ENCODE measurements at places on chromosomes 2 and 18.

- no peak for DNase-seq
Measured at GRCh38 chr18:47799376-47799775, 131.1 kb downstream of the SMAD2 start.

DNA sequence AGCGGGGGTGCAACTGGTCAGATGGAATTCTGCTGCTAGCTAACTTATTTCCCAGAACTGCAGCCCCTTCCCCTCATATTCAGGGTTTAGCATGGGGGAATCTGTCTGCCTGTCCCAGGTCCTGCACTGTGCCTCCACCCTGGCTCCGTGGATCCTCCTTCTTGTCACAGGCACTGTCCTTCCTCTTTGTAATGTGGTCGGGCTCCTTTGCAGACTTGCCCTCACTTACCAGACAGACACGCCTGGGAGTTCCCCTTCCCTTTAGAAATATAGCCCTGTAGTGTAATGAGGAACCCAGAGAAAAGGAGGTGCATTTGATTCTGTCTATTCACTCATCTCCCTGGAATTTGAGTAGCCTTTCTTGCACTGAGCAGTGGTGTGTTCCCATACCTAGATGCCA lies 108.7 kb downstream of the TRIM43 start:
- peak; percentile 9 for DNase-seq

GRCh38 chr2:45315861-45316260 lies 295.2 kb downstream of the SRBD1 start:
- DNase-seq: no peak

- DNase-seq: no peak
Measured at GRCh38 chr2:32874931-32875330, 71.8 kb upstream of the LTBP1 start.

DNA sequence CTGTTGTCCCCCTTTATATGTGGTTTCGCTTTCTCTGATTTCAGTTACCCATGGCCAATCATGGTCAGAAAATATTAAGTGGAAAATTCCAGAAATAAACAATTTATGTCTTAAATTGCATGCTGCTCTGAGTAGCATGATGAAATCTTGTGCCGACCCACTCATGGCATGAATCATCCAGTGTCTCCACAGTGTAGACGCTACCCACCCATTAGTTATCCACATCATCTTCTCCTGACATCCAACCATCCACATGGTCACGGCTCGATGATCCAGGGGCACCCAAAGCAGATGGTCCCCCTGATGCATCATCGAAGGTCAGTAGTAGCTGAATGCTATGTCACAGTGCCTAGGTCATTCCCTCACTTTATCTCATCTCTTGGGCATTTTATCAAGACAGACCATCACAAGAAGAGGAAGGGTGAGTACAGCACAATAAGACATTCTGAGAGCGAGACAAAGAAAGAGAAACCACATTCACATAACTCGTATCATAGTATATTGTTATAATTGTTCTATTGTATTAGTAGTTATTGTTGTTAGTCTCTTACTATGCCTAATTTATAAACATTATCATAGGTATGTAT lies 44.1 kb upstream of the ACKR3 start:
- no peak for DNase-seq

DNA sequence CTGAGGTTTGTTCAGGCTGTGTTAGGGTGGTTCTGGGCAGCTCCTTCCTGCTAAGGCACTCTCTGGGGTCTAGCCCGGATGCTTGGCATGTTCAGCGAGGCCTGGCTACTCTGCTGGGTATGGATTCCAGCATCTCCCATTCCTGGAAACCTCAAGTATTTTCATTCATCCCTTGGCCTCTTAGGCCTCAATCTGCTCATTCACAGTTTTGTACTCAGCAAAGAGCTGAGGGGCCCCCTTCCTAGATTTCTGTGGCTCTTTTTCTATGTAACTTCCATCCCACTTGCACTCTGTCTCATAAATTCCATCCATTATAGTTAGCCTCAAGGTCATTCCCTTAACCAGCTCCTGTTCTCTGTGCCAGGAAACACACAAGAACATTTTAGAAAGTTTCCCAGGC lies 798.8 kb upstream of the HS6ST1 start:
- no peak for DNase-seq

DNA sequence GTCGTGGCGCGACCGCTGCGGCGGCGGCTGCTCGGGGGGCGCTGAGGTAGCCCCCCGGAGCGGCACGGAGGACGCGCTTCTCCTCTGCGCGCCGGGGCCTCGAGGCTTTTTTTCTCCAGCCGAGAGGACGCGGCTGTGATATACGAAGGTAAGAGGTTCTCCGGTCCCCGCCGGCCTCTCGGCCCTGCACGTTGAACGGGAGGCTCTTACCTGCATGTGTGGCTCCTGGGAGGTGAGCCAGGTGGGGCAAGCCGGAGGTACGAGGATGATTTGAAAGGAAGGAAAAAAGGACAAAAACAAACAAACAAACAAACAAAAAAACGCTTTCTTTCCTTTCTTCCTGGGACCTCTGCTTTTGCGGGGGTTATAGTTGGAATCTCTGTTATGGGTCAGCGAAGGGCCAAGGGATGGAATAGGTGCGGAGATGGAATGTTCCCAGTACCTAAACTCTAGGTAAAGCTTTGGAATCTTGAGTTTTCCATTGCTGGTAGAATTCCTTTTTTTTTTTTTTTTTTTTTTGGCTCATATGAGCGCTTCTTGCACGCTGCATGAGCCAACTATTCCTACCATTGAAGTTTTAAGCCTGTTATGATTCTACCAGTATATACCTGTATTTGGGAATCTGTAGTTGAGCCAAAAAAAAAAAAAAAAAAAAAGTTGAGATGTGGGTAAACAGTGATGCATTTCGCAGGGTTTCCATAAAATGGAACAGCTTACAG lies 674 bp downstream of the PTPN4 start:
- no peak for DNase-seq

DNA sequence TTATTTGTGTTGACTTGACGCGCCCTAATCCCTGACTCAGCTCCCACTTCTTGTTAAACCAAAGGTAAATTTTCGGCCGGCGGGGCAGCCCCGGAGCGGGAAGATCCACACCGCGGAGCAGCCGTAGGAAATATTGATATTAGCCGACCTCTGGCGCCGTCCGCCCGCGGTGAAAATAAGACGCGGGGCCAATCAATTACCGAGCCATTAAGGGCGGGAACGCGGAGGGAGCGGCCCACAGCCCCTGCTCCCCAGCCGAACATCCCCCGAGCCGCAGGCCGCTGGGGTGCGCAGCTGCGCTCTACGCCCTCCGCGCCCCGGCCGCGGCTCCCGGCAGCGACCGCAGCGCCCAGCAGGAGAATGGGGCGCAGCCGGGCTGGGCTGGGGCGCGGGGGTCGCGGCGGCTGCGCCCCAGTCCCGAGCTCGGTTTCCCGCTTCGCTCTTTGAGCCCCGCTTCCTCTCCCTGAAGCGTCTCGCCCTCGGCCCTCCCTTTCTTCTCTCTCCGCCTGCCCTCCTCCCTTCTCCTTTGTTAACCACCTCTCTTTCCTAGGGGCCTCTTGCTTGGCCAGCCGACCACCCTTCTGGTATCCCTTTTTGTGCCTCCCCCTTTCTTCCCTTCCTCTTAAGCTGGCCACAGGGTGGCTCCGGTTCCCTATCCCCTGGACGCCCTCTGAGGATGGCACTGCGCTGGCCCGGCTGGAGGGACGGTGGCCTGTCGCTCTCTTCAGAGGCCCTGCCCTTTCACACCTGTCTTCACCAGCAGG lies 40.9 kb downstream of the CELF4 start:
- DNase-seq: no peak

- no peak for DNase-seq
Measured at GRCh38 chr18:3411327-3411726, 38.6 kb upstream of the TGIF1 start.

DNA sequence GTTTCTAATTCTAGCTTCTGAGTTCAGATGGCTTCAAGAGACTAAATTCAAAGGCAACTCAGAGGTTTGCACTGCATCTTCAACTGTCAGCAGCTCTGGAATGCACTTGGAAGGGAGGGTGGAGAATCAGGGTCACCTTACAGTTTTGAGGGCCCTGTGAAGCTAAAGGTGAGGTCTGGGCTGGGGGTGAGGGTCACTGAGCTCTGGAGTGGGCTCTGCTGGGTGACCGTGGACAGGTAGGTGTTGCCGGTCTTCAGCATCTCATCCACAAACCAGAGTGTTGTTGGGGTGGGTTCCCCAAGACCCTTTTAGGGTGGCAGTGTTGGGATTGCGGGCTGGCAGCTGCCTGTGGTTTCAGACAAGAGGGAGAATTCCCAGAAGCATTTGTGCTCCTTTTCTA lies 70.1 kb upstream of the CXCR4 start:
- DNase-seq: no peak

DNA sequence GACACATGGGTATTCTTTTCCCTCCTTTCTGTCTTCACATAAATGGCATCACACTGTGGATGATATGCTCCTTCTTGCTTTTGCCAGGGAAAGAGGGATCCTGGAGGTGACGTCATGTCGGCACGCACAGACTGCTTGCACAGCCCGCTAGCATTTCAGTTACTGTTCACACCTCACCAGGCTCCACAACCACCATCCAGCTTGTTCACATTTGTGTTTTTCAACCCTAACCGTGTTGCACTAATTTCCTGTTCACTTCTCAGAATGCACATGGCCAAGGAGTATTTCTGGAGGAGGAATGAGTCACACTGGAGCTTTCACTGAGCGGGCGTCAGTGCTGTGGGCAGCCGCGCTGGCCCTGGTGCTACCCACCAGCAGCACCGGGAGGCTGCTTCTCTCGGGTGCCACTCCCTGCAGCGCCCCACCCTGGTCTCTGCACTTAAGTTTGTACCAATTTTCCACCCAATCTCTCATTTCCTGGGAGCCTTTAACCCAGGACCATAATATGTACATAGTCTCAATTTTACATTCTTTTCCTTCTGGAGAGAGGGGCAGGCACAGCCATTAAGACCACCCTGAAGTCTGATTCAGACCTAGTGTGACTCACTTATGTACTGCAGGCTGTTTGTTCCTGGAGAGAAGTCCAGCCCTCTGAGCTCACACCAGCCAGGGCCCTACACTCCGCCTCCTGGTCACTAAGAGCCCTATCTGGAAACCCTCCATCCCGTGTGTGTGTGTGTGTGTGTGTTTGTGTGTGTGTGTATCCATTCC lies 65.1 kb downstream of the MBP start:
- peak; percentile 8 for DNase-seq

GRCh38 chr2:206415618-206416243 lies 27.6 kb upstream of the ADAM23 start:
- no peak for DNase-seq

- DNase-seq: no peak
Measured at GRCh38 chr2:5926871-5927512, 234.8 kb downstream of the SOX11 start.

DNA sequence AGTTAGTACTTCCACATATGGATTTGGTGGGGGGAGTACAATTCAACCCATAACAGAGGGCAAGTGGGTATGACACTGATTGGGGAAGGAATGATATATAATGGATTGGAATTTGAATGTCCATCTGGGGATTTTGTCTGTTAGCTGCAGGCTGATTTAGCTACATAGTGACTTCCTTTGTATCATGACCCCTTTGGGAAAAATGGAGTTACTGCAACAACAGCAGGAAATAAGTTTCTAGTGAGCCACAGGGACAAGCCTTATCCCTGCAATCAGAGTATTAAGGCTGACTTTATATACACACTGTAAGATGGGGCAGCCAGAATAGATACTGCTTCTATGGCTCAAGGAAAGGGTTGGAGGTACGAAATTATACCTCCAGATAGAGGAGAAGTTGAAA lies 404.4 kb upstream of the MEIS1 start:
- DNase-seq: no peak

- no peak for DNase-seq
Measured at GRCh38 chr2:168136392-168136977, 110.9 kb downstream of the STK39 start.

DNA sequence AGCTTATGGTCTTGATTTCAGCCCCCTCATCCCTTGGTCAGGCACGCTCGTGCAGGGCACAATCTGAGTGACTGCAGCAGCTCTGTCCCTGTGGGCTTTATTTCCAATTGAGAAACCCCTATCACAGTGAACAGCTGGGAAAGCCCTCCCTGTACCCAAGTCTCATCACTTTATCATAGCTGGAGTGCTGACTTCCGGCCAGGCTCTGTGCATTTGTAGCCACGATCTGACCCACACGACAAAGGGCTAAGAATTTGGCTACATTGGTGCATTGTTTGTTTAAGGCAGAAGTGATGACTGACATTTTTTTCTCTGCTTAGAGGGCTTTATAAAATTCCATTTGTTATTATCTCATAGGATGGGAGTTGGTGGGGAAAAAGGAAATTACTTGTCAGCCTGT lies 184.4 kb downstream of the KCNS3 start:
- no peak for DNase-seq

DNA sequence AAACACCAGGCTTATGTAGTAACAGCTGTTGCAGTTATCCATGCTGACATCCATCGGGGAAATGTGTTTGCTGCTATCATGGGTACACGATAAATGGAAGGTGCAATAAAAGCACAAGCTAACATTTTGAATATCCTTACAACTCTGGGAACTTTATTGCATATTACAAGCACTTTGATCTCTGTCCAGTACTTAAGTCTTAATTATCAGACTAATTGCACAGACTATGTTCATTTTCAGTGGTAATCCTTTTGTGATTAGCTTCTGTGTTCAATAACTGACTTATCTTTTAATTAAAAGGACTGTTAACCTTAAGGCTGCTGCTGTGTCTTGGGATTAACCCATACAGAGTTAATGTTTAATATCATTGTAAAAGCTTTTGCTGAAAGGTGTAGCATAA lies 101.4 kb upstream of the ATP5MC3 start:
- DNase-seq: no peak

DNA sequence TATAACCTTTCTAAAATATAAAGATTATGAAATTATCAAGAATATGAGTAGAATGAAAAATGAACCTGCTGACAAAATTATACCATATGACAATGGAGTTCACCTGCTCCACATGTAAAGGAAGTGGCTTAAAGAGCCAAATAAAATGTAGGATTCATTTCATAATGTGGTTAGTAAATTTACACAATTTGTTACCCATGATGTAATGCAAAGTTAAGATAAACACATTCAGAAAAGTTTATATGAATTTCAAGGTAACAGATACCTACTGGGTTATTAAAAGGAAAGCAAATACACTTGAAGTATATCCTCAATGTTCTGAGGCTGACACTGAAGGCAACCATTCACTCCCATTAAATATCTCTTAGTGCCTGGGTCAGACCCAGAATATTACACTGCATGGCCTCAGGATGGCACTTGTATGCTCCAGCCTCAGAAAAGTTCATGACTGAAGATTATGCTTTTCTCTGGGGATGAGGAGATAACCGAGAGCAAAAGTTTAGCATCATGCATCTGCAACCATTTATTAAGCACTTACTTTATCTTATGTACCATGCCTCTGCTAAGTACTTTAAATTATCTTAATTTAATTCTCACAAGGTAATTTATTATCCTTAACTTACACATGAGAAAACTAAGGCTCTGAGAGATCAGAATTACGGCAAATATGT lies 6.2 kb downstream of the STRN start:
- DNase-seq: no peak

- no peak for DNase-seq
Measured at GRCh38 chr18:37339701-37340215, 225.8 kb downstream of the CELF4 start.

GRCh38 chr2:239358062-239358754 lies 42.6 kb downstream of the HDAC4 start:
- DNase-seq: no peak

GRCh38 chr2:107932488-107932887 lies 53.8 kb upstream of the SLC5A7 start:
- DNase-seq: no peak

GRCh38 chr2:72148837-72149555 lies 1.3 kb upstream of the CYP26B1 start:
- no peak for DNase-seq

- DNase-seq: no peak
Measured at GRCh38 chr2:240586919-240587800, 626 bp downstream of the CAPN10 start.

GRCh38 chr2:11691076-11691660 lies 21.2 kb upstream of the NTSR2 start:
- DNase-seq: no peak

- DNase-seq: no peak
Measured at GRCh38 chr2:138213624-138214023, 249.4 kb downstream of the HNMT start.

Measured in SIG-M5 (cell line).